ENCODE measurements at places on chromosomes 3 and 15.
A peak's percentile ranks its signal among the peaks of the same experiment; 100 is the strongest.

DNA sequence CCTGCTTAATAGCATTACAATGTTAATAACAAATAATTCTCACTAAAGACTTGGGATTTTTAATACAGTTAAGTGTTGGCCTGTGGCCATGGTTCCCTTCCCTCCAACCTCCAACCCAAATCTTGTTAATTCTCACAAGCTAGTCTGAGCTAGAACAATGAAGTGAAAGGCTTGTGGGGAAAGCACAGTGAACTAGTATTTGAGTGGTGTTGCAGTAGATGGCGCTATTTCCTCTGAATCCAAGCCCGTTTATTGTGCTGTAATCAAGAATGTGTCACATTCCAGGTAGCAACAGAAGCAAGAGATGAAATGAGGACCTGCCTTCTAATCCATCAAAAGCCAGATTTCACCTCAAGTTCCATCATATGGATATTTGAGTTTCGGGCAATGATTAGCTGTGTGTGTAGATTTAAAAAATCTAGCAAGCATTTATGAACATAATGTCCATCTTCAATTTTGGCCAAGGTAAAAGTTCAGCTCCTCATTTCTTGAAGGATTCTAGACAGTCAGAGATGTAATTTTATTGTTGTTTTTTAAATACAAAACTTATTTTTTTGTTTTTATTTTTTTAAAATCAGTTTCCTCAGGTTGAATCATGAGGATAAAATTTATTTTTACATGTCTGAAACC, 160.7 kb downstream of the SQOR start:
- DNase-seq = peak; percentile 59

GRCh38 chr15:46921891-46922290, 795.4 kb upstream of the SEMA6D start:
- no peak for DNase-seq

- DNase-seq = peak; percentile 54
Observed at GRCh38 chr3:25856902-25857518, 67.1 kb downstream of the OXSM start.

DNA sequence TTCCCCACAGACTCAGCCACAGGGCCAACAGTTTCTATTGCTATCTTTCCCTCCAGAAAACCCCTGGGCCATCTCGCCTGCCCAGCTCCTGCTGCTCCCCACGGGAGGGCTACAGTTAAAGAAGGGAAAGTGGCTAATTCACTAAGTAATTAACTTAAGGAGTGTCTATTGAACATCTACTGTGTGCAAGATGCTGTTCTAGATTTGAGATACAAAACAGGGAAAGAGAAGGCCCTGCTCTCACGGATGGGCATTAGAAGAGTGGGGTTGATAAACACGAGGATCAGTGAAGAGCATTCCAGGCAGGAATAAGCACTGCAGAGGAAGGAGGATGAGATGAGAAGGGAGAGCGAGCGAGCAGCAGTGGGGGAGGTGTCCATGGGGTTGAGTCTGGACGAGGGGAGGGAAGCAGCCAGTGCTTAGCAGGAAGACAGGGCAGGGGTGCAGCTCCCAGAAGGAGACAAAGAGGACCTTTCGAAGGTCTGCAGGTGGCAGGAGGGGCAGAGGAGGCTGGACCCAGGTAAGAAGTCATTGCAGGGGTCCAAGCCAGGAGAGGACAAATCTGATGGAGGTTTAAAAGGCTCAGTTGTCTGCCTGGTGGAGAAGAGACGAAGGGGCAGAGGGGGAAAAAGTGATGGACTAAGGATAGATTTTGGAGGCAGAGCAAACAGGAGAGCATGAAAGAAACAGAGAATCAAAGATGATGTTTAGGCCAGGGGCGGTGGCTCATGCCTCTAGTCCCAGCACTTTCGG, 64.7 kb downstream of the KLF15 start:
- no peak for DNase-seq

GRCh38 chr3:45889337-45889736, 3.0 kb downstream of the CCR9 start:
- no peak for DNase-seq

DNA sequence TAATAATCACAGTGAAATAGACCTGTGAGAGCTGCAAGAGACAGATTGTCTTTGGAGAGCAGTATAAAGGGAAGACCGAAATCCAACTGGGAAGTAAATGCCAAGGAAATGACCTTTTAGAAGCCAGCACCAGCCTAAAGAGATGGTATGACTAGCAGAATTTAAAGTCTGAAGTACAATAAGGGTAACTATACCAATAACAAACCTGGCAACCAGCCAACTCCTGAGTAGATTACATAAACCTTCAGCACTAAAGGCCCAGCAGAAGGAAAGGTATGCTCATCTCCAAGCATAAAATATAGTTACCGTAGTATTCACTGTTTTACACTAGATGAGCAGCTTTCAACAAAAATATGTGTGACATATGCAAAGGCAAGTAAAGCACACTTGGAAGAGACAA, 155.1 kb upstream of the SATB1 start:
- no peak for DNase-seq

GRCh38 chr15:47473832-47474231, 243.5 kb upstream of the SEMA6D start:
- DNase-seq = peak; percentile 69

DNA sequence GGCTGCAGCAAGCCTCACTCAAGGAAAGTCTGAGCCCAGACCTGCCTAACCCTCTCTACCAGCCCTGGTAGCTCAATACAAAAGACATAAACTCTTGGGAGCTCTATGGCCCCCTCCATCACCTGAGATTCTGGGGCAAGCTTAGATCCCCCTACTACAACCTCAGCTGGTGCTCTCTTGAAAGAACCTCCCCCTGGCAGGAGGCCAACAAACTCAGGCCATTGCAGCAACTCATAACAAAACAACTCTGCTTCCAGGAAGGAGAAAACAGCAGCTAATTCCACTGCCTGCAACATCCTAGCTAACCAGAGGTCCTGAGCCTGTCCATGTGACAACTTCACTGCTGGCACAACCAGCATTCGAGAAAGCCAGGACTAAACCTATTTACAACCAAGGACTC, 169.2 kb downstream of the ROBO1 start:
- no peak for DNase-seq

GRCh38 chr15:66139591-66140207, 113.9 kb downstream of the MEGF11 start:
- DNase-seq = no peak

GRCh38 chr3:50602595-50603191, 8.9 kb downstream of the CISH start:
- DNase-seq = no peak

GRCh38 chr15:74336061-74337005, 31.1 kb downstream of the CYP11A1 start:
- DNase-seq = no peak

DNA sequence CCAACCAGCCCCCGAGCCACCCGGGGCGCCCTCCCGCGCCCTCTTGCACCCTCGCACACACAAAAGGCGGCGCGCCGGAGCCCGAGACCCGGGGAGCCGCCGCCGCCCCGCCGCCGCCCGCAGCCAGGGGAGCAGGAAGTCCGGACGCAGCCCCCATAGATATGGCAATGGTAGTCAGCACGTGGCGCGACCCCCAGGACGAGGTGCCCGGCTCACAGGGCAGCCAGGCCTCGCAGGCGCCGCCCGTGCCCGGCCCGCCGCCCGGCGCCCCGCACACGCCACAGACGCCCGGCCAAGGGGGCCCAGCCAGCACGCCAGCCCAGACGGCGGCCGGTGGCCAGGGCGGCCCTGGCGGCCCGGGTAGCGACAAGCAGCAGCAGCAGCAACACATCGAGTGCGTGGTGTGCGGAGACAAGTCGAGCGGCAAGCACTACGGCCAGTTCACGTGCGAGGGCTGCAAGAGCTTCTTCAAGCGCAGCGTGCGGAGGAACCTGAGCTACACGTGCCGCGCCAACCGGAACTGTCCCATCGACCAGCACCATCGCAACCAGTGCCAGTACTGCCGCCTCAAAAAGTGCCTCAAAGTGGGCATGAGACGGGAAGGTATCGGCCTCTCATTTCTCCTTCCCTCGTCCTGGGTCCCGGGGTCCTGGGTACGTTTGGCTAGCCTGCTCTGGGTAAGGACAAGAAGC, 1.6 kb downstream of the NR2F2 start:
- no peak for DNase-seq

DNA sequence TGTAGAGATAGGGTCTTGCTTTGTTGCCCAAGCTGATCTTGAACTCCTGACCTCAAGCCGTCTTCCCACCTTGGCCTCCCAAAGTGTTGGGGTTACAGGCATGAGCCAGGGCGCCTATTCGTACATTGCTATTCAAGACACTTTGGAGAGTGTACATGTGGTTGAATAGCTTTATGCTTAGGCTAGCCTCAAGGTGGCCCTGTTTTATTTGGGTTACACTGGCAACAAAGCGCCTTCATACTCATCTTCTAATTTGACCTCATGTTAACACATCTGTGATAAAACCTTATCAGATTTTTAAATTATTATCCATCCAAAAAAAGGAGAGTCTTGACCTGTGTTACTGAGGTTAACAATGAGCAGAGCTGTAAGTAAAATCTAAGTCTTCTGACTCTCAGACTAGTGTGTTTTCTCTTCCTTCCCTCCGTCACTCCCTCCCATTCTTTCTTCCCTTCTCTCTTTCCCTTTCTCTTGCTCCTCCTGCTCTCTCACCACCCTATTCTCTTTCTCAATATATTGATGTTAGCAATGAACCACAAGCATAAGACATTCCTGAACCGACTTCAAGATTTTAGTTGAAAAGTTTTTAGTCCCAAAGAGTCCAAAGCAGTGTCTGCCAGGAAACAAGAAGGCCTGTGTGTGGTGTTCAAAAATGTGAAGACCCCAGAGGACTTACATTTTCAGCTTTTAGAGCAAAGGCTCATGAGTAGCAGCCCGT, 603.7 kb upstream of the CFAP20DC start:
- no peak for DNase-seq

- DNase-seq = no peak
Observed at GRCh38 chr15:29518442-29518841, 248.8 kb upstream of the NSMCE3 start.

DNA sequence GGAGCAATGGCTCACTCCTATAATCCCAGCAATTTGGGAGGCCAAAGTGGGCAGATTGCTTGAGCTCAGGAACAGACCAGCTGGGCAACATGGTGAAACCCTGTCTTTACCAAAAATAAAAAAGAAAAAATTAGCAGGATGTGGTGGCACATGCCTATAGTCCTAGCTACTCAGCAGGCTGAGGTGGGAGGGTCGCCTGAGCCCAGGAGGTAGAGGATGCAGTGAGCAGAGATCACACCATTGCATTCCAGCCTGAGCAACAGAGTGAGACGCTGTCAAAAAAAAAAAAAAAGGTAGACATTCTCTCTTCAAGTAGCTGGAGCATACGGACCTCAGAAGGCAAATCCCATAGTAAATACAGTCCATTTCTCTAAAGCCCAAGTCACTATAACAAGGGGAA, 7.1 kb upstream of the C3orf80 start:
- DNase-seq = no peak

- DNase-seq = no peak
Observed at GRCh38 chr15:68241088-68241935, 11.8 kb upstream of the CLN6 start.

- no peak for DNase-seq
Observed at GRCh38 chr3:111594781-111595180, 365 bp downstream of the ZBED2 start.

DNA sequence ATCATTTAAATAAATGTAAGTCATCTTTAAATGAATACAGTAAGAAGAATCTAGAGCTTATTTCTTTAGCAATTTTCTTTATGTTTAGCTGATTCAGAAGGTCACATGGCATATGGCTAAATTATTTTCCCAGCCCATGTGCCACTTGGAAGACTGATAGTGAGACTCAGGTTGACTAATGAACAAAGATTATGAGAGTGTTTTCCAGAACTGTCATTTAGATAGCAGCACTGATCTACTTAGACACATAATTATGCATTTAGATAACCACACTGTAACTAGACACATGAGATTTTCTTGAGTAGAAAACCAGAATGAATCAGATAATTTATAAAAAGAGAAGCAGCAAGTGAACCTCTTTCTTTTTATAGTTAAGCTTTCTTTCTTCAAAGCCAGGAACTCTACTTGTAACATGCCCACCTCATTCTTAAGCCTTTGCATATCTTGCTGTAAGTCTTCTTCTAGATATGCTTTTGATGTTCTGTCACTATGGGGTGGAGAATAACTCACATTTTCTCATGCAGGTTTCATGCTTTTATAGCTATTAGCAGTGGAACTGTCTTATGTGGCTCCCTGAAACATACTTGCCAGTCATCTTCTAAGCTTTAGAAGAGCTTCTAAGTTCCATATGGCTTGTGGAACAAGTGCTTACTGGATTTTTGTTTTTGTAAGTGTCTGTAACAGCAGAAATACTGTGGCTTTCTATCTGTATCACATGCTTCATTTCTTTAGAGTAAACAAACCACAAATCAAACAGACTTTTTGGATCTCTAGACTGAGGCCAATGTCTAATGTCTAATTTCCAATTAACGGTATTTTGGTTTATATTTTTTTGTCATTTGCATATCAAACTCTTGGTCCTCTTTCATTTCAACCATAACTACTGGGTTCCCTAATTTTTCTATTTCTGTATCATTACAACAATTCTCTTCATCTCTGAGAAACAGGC, 101.4 kb downstream of the LMLN start:
- DNase-seq = no peak

DNA sequence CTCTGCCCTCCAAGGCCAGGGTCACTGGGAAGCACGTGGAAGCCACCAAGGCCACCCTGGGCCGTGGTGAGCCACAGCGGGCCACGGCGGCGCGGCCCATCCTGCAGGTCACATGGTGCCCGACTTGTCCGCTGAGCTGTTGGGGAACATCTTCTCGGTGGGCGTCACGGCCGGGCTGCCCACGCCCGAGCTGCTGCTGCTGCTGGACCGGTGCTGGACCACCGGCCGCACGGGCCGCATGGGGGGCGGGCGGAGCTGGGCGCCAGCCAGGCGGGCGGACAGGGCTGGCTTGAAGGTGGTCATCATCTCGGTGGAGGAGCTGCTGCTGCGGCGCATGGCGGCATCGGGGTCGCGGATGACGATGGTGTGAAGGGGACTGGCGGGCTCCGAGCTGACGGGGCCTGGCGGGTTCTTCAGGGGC, 22.1 kb upstream of the RAD18 start:
- DNase-seq = no peak

GRCh38 chr3:43330981-43331380, 44.6 kb downstream of the SNRK start:
- no peak for DNase-seq

DNA sequence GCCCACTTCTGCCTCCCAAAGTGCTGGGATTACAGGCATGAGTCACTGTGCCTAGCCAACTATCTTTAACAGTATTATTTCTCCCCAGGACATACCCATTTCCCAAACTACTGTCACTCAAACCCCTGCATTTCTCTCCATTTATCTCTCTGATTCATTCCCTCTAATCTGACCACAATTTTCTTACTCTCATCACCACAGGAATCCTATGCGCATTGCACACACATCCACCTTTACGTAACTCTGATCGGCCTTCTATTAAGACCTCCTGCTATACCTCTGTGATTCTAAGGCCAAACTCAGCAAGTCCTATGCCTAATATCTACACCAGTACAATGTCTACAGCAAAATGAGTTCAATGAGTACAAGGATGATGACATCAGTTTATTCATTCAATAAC, 235.0 kb downstream of the ULK4 start:
- DNase-seq = no peak

DNA sequence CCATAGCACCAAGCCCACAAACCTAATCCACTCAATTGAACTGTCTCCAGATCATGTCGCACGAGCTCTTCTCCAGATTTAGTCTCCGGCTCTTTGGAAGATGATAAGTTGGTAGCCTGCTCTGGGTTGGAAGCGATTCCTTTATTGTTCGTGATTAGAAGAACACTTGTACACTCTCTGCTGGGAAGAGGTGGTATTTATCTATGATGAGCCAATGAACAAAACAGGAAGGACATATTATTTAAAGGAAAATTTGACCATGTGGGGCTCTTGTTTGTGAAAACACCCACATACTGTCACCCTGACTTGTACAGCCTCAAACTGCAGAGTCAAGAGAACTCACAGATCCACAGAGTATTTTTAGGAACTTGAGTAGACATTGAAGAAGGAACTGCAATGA, 54.4 kb downstream of the MYZAP start:
- DNase-seq = no peak
